ENCODE measurements at places on chromosomes 6 and 20. TPM values are rescaled to one million over a fixed set of nuclear protein-coding genes. Genes with fewer than 3 reads are reported as not detected.

- no peak for DNase-seq
These were observed 99.3 kb upstream of the ARMC2 start for GRCh38 chr6:108748959-108749358.

DNA sequence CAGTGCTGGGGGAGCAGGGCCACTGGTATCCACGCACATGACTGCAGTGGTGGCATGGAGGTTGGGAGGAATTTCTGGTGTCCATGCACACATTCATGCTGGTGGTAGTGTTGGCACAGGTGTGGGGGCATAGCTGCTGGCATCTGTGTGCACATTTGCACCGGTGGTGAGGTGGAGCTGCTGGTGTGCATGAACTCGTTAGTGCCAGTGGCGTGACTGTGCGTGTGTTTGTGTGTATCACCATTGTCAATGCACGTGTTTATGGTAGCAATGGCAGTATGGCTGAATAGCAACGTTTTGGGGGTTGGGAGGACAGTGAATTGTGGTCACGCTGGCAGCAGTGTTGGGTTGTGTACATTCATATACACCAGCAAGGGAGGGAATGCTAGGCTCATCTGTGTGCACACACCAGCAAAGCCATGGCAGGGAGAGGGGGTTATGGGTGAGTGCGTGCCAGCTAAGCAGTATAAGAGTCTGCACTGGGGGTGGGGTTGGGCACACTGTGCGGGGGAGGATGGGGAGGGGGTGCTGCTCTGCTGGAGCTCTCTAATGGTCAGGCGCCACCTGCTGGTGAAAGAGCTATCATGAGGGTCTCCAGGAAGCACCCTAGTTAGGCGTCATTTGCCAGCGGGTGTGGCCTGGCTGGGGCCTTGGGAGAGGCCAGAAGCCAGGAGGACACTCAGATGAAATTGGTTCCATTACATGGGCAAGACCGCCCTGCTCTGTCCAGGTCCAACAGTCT is 626.1 kb upstream of the ID4 start:
- DNase-seq: peak; percentile 47

GRCh38 chr20:31716818-31717477 is 5.7 kb downstream of the BCL2L1 start:
- no peak for DNase-seq

- no peak for DNase-seq
These were observed 494.6 kb downstream of the RFPL4B start for GRCh38 chr6:112841553-112842329.

DNA sequence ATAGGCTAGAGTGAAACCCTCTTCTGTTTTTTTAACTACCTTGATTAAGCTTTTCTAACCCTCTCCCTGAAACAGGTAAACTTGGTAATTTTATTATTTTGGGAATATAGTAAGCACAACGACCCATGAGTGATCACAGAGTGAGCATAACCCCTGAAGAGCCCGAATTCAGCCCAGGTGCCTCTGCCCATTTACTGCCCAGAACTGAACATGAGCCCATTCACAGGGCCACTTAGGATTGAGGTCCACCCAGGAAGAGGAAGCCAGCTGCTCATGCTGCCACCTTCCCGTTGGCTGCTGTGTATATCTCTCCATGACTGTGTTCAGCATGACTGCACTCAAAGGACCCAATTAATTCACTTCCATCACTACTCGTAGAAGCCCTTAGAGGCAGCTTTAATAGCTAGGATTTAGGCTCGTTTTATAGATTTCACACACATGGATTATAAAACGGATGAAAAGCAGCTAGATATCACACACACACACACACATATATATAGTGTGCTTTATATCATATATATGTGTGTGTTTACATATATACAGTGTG is 8.3 kb upstream of the PDE10A start:
- DNase-seq: no peak

- DNase-seq: no peak
These were observed 8.4 kb downstream of the OR2H2 start for GRCh38 chr6:29593199-29593855.

DNA sequence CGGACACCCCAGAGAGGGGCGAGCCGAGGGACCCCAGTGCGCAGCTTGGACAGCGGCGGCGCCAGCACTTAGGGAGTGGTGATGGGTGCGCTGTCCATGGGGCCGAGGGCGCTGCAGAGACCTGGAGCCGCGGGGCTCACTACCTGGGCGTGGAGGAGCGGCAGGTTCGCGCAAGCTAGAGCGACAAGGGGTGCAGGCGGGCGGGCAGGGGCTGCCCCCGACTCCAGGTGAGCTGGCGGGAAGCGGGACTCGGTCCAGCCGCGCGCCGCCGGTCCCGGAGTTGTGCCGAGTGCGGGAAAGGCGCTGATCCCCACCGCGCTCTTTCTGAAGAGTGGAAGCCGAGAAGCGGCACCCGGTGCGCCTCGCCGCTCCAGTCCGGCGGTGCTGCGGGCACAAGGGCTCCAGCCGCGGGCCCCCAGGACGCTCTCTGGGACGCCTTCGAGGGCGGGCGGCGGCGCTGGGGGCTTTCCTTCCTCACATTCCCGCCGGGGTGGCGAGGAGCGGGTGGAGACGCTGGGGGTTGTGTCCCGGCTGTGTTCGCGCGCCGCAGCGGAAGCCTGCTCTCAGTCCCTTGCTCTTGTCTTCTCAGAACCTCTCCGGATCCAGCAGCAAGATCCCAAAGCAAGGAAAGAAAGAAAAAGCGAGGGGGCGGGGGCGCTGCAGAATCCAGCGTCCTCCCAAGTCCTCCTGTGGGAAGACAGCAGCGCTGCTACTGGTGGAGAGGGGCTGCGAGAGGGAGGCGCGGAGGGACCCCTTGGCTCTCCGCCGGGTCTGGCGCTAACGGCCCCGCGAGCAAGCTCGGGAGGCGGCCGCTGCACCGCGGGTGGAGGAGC is at the start of gene B3GAT2:
TSS of gene B3GAT2 (minus strand) at position 610 of the 833 bp plus-strand sequence. CDS start 631 bp downstream, outside the sequence.
- peak; percentile 41 for DNase-seq

GRCh38 chr6:64288351-64288750 is 652.7 kb downstream of the PHF3 start:
- no peak for DNase-seq

- no peak for DNase-seq
These were observed 12.2 kb upstream of the C6orf118 start for GRCh38 chr6:165321555-165322145.

DNA sequence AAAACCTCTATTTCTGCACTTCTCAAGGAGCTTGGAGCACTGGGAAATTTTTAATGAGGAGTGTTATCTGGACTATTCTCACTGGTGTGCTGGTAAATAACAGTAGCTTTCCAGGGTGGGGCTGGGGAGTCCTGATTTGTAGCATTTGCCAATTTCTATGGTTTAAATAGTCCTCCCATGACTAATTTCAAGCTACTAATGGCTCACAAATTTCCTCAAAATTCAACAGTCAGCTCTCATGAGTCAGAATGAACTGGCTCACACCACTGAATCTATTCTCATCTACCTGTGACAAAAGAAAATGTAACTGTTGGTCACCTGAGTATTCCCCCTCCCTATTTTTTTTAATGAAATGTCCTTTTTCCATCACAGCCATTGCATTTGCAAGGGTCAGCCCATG is 449.6 kb downstream of the KIF16B start:
- no peak for DNase-seq

Gene DEFB116
- not detected for total RNA-seq

Gene XRN2
- total RNA-seq: 31.7 TPM

Gene OTOR
- not detected for total RNA-seq

Gene HLA-B
- total RNA-seq: 398 TPM

Gene SLC26A8
- total RNA-seq: not detected

Gene ANKRD66
- total RNA-seq: not detected

Gene GTSF1L
- not detected for total RNA-seq

Gene ZNF76
- 35.3 TPM for total RNA-seq

Gene COL12A1
- 10.7 TPM for total RNA-seq

Gene TP53INP2
- 108 TPM for total RNA-seq

Gene BPIFA1
- not detected for total RNA-seq

Data from Right ventricle myocardium superior (tissue), 1 donor.